Effector memory CD4-positive, alpha-beta T cell (primary cell): ENCODE measurements at places on chromosomes 4 and X.

DNA sequence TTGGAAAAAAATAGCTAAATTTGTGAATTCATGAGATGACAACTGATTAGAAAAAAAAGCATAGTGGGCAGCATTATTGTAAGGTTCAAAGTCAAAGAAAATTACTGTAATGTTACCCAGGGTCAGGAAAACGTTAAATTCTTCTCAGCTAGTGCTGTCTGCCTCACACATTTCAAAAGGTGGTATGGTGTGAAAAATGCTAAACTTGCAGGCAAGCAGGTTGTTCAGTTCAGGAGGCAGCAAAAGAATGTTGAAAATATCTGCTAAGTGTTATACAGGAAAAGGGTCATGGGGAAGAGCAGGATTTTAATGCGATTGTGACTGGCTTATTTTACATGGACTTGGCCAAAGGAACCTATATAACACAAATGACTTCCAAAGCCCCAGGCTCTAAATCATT lies 232.5 kb upstream of the NDST3 start:
- DNase-seq = no peak

- DNase-seq = no peak
Observed at GRCh38 chr4:87423317-87424098, 1.1 kb downstream of the NUDT9 start.

GRCh38 chr4:40380647-40381046 lies 45.5 kb downstream of the CHRNA9 start:
- DNase-seq = no peak

DNA sequence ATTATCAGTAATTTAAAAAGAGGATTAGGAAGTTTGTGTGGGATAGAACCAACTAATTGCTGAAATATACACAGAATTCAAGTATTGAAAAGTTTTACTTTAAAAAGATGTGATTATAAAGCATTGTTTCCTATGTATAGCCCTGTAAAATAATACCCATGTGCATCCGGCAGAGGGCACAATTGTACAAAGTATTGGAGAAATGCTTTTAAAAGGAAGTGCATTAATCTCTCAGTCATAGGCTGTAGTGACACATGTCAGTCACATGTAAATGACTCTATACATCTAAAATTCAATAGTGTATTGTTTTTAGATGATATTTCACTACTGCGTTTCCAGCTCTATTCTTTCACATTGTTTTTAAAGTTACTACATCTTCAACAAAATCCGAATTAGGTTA lies 9.7 kb upstream of the GEMIN8 start:
- peak; percentile 40 for DNase-seq

DNA sequence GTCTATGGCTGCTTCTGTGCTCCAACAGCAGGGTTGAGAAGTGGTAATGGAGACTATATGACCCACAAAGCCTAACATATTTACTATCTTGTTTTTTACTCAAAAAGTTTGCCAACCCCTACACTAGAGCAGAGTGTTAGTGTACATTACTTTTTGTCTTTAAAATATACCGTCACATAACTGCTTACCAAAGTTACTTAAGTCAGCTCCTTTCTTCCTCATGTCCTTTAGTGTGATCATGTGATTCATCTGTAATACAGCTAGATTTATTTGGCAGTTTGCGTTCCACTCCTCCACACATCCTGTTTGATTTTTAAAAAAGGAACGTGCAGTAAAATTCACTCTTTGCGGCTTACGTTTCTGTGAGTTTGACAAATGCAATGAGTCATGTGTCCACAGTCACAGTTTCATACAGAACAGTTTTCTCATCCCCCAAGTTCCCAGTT lies 162.4 kb upstream of the GPRIN3 start:
- no peak for DNase-seq

DNA sequence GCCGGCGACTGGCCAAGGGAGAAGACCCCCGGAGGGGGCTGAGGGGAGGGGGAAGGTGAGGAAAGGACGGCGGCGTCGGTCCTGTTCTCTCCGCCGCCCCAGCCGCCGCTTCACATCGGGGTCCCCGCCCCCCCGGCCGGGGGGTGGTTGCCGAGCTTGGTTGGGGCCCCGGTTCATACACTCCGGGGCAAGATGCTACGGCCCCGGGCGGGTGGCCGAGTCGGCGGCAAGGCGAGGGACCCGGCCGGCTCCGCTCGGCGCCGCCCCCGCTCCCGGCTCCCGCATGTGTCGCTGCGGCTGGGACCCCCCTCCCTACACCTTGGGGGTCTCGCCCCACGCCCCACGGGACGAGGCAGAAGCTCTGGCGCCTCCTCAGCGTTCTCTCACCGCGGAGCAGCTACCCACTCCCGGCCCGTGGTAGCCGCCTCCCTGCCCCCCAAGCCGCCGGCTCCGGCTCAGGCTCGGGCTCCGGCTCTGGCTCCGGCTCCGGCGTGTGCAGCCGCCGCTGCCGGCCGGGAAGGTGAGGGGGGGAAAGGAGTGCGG lies 461 bp downstream of the FBXW7 start:
- no peak for DNase-seq

DNA sequence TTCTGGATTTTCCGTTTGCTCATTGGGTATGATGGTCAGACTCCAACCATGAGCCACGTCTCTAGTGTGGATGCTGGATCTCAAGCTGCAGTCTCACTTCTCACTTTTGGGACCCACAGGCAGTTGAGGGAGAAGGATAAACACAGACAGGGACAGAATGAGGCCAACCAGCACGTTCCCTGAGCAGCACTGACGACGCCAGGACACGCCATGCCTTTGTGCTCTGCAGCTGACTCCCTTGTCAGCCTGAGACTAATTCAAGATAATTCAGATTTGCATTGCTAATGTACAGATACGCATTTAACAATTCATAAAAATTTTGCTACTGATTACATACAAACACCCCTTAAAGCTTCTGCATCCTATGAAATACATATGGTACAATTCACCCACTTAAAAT lies 106.5 kb downstream of the FAM193A start:
- DNase-seq = no peak

GRCh38 chr4:173509036-173510001 lies 20.7 kb downstream of the HAND2 start:
- DNase-seq = no peak

GRCh38 chr4:180380733-180381132 lies 1862.5 kb upstream of the TENM3 start:
- no peak for DNase-seq

GRCh38 chr4:53693909-53694308 lies 102.6 kb upstream of the LNX1 start:
- DNase-seq = no peak

DNA sequence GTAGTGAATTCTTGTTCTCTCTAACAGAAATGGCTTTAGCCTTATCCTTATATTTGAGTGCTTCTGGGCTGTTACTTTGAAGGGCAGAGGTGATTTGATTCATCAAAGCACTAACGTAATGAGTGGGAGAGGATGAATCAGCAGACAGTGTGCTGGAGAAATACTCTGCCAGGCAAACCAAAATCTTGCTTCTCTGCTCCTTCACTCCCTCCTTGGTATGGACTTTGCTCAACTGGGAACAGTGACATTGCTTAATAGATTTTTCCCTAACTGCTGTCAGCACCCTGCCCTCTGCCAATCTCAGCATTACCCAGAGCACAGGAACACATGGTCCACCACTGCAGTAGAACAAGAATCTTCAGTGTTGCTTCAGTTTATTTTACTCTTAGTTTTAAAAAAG lies 56.0 kb downstream of the PDLIM5 start:
- no peak for DNase-seq

- no peak for DNase-seq
Observed at GRCh38 chr4:89308161-89308500, 531 bp upstream of the GPRIN3 start.

DNA sequence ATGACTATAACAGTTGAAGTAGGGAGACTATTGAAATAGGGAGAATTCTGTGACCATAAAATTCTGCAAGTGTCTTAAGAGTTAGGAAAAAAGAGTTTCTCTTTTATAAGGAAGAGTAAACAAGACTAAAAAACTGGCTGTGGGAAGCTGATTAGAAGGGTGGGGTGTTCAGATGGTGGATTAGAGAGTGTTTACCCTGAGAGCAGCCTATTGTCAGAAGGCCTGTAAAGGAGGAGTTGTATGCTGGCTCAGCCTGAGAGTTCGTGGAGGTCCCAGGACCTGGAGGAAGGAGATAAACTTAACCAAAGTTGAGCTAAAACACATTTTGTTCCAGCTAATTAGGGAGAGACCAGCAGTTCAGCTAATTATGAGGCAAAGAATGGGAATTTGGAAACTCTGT lies 629.7 kb downstream of the PCDH7 start:
- no peak for DNase-seq

DNA sequence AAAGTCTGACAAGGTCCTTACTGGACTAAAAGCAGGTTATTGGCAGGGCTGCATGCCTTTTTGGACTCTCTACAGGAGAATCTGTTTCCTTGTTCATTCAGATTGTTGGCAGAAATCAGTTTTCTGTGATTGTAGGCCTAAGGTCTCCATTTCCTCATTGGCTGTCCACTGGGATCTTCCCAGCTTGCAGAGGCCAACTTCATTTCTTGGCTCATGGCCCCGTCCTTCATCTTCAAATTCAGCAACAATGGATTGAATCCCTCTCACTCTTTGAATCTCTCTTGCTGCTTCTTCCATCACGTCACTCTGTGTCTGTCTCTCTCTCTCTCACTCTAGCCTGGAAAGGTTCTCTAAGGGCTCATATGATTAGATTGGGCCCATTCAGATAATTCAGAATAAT lies 14.9 kb upstream of the GLUD2 start:
- DNase-seq = no peak

GRCh38 chr4:159564615-159565014 lies 461.7 kb downstream of the RAPGEF2 start:
- DNase-seq = no peak

GRCh38 chr4:184992422-184992821 lies 25.9 kb upstream of the HELT start:
- no peak for DNase-seq

DNA sequence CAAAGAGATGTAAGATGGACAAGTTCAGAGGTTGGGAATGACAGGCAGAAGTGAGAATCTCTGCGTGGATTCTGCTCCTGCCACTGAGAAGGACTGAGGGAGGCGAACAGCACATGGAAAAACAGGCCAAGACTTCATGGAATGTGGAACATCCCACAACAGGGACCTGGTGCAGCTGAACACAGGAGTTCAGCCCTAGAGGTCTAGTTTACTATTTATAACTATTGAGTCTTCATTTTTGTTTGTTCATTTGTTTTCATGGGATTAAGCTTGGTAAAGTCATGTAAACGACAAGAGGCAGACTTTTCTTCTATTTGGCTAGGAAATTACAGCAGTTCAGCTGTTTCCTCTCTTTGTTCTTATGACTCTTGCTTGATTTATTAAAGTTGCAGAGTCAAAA lies 234.5 kb downstream of the MAML3 start:
- no peak for DNase-seq

- no peak for DNase-seq
Observed at GRCh38 chr4:153538487-153539357, 72.6 kb downstream of the TMEM131L start.

DNA sequence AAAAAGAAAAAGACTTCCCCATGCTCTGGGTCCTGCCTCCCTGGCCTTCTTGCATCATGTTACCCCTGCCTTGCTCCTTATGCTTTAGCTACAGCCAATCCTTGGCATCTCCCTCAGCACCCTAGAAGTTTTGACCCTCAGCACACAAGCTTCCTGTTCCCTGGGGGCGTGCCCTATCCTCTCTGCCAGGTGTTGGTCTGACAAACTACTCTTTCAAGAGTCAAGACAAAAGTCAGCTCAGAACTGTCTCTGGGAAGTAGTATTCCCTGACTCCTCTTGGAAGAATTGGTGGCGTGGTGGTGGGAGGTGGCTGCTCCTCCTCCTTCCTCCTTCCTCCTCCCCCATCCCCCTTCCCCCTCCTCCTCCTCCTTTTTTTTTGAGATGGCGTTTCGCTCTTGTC lies 41.0 kb downstream of the PRPS1 start:
- DNase-seq = no peak

- DNase-seq = no peak
Observed at GRCh38 chr4:47519239-47519883, 34.3 kb downstream of the ATP10D start.

GRCh38 chrX:118989886-118990285 lies 15.5 kb downstream of the LONRF3 start:
- DNase-seq = no peak

DNA sequence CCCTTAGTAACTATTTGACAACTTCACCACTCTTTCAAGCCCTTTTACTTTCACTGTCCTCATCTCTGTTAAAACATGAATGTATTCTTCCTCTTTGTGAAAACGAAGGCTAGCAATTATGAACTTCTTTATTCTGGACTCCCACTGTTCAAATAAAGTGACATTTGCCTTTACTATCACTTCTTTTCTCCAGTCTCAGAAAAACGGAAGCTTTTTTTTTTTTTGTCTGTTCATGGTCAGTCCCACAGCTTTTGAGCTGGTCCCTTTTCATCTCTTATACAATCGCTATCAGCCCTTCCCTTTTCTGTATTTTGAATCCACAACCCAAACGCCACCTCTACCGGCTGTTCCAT lies 327.7 kb downstream of the DKK2 start:
- DNase-seq = no peak

- no peak for DNase-seq
Observed at GRCh38 chr4:3192827-3193226, 56.1 kb upstream of the MSANTD1 start.

DNA sequence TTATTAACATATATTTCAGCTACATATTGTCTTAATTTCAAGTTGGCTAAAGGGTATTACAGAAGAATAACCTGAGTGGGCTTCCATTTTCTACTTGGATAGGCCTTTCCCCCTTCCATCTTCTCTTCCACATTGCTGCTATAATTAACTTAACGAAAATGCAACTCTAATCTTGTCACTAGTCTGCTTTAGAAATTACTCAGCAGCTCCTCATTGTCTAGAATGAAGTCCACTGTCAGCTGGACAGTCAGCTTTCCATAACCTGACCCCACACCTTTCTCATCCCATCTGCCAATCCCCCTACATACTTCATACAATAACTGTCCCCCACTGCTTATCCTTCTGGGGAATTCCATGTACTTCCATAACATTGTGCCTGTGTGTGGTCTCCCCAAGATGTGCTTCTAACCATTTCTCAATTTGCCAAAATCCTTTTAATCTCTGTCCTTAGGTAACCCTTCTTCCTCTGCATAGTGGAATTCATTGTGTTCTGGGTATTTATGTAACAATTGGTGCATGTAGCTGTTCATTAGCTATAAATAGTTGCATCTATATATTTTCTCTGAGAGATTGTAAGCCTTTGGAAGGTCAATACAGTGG lies 4.8 kb downstream of the MND1 start:
- no peak for DNase-seq

GRCh38 chr4:78689261-78689660 lies 86.9 kb upstream of the BMP2K start:
- no peak for DNase-seq

GRCh38 chr4:153589703-153590595 lies 94.1 kb upstream of the TLR2 start:
- DNase-seq = no peak

GRCh38 chr4:157223456-157223855 lies 2.9 kb downstream of the GRIA2 start:
- DNase-seq = no peak

GRCh38 chr4:137343221-137343620 lies 189.1 kb downstream of the PCDH18 start:
- DNase-seq = no peak

DNA sequence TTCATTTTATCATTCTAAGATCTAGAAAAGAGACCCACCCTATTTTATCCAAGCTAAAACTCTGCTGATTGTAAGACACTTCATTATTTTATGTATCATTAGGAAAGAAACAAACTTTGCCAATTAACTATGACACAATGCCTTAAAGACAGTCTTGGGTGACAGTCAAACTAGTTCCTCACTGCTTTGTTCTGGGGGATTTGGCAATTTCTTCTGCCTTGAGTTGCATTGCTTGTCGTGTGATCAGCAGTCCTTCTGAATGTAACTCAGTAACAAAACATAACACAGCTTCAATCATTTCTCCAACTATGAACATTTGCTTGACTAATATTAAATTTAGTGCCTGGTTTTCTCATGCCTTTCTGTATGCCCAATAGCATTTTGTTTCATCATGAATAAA lies 577.9 kb upstream of the DIPK2B start:
- DNase-seq = no peak
